ENCODE measurements at places on chromosomes 1 and 21.

- DNase-seq, result peak; percentile 40
These were observed 15.6 kb downstream of the RD3 start for GRCh38 chr1:211476200-211476849.

GRCh38 chr1:234499943-234500245 lies 20.9 kb upstream of the TARBP1 start:
- DNase-seq, result no peak

GRCh38 chr1:97139512-97139911 lies 417.9 kb downstream of the PTBP2 start:
- DNase-seq, result no peak

- peak; percentile 83 for DNase-seq
These were observed 19.7 kb upstream of the FASLG start for GRCh38 chr1:172638885-172639831.

- peak; percentile 9 for DNase-seq
These were observed 282.1 kb downstream of the RPS6KC1 start for GRCh38 chr1:213333121-213333520.

- peak; percentile 97 for DNase-seq
These were observed 22.7 kb upstream of the SFT2D2 start for GRCh38 chr1:168202941-168203654.

GRCh38 chr1:89989799-89990198 lies 5.1 kb upstream of the ZNF326 start:
- no peak for DNase-seq

DNA sequence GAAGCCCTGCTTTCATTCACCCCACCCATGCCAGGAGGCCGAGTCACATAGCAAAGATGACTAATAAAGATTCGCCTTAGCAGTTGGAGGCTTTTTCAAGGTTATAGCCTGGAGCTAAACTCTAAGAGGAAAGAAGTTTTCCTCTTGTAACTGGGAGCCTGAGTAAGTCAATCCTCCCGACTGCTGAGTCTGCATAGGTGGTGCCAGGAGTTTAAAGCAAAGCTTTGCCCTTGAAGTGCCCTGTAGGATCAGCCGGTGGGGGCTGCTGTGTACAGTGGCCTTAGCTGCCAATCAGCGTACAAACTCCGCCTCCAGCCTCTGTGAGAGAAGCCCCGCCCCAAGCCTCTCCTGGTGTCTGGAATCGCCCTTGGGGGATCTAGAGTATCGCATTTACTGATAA lies 147.5 kb upstream of the SPATA6 start:
- DNase-seq, result peak; percentile 20

DNA sequence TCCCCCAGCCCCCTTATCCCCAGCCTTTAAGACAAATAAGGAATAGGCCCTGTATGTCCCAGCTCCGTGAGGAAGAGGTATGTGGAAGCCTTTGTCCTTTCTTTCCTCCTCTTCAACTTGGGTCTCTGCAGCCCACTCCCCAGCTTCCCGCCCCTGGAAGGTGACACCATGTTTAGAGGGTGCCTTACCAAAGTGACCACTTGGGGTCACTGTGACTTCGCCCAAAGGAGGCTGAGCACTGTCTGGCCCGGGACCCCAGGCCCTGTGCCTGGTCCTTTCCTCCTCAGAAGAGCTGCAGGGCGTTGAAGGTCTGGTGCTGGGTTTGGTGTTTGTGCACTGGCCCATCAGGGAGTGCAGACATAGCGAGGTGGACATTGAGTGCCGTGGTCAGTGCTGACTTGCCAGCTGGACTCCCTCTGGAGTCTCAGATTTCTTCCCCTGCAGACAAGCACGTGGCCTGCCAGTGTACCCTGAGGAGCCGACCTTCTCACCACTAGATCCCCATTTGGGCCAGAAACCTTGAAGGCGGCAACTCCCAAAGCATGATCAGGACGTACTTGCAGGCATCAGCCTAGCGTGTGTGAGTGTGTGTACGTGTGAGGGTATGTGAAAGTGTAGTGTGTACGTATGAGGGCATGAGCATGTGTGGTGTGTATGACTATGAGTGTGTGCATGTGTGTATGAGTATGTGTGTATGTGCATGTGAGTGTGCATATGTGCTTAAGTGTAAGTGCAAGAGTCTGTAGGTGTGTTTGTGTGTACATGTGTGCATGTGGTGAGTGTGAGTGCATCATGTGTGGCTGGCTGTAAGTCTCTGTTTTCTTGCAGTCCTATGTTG lies 181.4 kb upstream of the KIAA0040 start:
- DNase-seq, result no peak

DNA sequence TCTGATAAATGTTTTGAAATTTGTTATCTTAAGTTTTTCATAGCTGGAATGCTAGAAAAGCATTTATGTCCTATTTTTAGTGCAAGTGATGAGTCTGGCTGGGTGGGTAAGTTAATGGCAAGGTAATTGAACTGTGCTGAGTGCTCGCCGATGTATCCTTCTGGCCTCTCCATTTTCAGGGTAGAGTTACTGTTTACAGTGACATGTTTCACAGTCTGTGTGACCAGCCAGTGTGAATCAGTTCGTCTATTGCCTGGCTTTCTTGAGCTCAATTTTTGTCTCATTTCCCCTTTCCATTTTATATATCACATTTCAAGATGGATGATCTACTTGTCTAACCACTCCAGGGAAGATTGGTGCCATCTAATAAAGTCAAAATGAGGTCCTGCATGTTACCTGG lies 44.1 kb downstream of the ITSN1 start:
- no peak for DNase-seq

- DNase-seq, result no peak
These were observed 22.3 kb upstream of the SDE2 start for GRCh38 chr1:226021401-226021800.

DNA sequence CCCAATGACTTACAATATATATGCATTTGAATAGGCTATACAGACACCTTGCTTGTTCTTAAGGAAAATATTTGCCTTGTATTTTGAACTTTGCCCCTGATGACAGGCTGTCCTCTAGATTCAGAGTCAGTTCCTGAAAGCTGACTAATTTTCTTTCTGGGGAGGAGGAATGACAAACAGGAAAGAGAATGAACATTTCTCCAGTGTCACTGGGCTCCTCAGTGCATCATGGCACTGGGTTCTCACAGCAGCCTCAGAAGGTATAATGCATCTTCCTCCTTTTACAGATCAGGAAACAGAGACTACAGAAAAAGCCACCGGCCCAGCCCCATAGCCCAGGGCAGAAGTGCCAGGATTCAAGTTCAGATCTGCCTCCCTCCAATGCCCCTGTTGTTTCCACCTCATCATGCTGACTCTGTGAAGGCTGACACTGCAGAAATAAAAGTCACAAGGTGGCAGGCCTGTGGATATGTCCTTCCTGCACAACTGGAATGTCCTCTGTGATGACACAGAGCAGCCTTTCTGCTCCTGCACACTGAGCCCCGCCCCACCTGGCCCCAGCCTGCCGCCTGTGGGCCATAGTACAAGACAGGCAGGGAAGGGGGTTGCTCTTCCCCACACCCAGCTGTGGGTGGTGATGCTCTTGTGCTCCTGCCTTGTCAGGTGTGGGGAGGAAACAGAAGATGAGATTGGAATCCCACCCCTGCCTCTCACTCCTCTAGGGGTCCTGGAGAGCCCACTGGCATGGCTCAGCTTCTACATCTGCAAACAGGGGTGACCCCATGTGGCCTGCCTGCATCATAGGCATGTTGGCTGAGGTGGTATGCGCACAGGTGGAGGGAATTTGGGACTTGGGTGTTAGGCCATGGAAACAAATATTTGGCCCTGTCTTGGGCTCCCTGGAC lies 6.4 kb downstream of the TTC22 start:
- no peak for DNase-seq

DNA sequence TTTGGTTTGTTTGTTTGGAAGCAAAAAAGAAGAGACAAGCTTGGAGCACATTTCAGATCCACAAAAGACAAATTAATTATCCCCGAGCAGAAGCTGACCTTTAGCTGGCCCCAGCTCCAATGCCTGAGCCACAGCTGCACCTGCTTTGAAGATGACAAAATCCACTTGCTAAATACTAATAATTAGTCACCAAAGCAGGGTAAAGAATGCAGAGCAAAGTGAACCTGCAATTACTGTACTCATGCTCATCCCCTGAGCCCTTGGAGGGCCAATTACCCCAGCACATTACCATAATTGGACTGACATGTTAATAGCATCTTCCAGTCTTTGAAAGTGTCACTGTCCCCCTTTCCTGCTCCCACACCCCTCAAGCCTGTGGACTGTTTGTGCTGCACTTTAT lies 38.2 kb upstream of the KCND3 start:
- DNase-seq, result no peak

GRCh38 chr1:15525050-15526020 lies 1.3 kb upstream of the DNAJC16 start:
- no peak for DNase-seq

DNA sequence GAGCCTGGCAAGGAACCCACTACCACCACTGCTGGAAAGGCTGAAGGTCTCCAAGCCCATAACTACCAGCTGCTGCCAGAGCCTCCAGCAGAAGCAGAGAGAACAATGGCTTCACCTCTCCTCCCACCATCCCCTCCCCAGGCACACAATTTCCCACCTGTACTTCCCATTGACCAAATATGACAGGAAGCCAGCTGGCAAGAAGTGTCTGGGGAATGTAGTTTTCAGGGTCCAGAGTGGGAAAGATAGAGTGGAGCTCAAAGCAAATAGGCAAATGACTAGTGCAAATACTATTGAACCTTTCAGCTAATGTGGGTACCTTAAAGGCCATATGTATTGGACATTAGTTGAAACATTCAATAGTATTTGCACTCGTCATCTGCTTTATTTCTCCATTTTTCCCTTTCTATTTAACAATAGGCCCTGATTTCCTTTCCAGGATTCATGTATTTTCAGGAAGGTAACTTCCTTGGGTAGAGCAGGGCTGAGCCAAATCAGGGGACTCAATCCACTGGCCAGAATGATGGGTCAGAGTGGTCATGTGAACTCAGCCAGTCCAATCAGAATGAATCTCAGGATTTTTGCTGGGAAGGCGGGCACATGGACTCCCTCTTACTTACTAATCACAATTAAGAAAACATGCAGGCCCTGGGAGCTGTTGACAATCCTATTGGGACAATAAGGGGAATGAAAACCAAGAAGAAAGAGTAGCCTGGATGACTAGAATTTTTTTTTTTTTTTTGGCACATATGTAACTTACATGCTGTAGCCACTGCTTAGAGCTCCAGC lies 12.1 kb upstream of the NFYC start:
- DNase-seq, result no peak

- peak; percentile 12 for DNase-seq
These were observed 4.8 kb upstream of the TMCO1 start for GRCh38 chr1:165773324-165773965.

DNA sequence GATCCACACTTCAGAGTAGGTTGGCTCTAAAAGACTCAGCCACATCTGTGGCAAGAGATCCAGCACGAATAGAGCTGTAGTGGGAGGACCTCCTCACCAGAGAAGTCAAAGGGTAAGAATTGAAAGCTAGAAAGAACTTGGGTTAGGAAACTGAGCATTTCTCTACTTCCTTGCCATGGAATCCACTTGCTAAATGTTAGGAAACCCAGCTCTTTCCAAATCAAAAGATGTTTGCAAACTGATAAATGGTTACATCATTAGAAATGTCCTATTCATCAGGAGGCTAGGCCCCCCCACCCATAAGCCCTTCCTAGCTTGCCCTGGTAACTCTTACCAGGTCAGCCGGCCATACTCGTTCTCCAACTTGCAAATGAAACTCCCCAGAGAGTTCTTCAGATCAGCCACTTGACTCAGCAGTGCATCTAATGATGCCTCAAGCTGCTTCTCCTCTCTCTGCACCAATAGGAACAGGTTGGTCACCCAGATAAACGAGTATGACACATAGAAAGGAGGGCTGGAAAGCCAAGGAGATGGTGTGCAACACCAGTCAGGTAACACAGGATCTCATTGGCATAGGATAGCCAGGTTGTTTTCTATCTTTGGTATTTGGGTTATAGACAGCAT lies 1.5 kb downstream of the MED8 start:
- no peak for DNase-seq

DNA sequence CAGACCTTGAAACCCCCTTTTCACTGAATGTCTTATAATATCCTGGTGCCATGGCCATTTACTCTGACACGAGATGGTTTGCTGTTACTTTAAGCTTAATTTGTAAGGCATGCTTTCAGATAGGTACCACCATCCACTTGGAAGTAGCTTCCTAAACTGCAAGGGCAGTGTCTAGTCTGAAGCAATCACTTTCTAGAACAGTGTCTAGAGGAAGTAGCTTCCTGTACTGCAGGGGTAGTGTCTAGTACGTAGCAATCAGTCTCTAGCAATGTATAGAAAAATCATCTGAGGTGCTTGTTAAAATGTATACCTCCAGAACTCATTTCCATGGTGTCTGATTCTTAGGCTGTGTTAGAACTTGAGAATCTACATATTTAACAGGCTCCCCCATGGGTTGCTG lies 42.5 kb downstream of the ZBTB40 start:
- no peak for DNase-seq

DNA sequence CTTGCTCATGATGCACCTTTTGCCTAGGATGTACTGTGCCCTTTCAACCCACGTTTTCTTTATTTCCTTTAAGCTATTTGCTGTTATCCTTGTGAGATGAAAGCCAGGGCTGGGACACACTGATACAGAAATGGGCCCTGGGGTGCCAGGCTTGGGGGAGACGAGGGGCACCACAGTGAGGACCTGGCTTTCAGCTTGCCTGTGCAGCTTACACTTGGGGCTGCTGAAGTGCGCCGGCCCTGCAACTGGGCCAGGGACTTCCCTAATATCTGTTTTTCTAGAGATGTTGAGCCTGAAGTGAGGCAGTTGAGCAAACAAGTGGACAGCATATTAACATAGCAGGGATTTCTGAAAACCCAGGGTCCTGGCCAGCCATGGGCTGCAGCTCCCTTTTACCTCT lies 42.5 kb upstream of the SLC19A1 start:
- DNase-seq, result no peak

DNA sequence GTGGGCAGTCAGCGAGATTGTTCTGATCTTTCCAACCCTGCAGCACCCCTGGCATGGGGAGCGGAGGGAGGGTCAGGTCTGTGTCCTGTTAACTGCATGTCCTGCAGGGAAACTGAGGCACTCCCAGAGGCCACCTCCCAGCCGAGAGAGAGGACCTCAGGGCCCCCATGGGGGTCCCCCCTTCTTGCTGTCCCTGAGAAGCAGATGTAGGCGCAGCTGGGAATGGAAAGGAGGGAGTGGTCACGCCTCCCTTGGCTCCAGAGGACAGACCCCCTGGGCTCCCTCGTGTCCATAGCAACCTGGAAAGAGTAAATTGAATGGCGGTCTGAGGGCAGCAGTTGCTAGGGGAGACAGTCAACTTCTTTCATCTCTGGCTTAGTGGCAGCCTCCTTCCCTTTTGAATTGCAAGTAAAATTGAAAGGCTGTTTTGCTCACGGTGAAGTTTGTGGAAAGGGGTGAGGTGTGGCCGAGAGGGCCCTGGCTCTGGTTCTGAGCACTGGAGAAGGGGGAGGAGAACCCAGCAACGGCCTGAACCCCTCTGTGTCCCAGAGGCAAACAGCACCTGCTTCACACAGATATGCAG lies 4.9 kb downstream of the CROCC start:
- DNase-seq, result no peak

- no peak for DNase-seq
These were observed 845.4 kb upstream of the CXADR start for GRCh38 chr21:16667395-16667794.

- DNase-seq, result no peak
These were observed 683 bp downstream of the PPOX start for GRCh38 chr1:161166669-161167548.

Data from fibroblast of skin of left quadriceps (primary cell).